Temporal lobe (tissue), 4 donors: ENCODE measurements at places on chromosomes 1 and 21. TPM values are rescaled to one million over a fixed set of nuclear protein-coding genes. Genes with fewer than 3 reads are reported as not detected.

Gene SORT1
- total RNA-seq, result 46.7 TPM

Gene CASQ2
- under 0.01 TPM for total RNA-seq

Gene KMO
- total RNA-seq, result 0.25 TPM

Gene GOLT1A
- 0.25 TPM for total RNA-seq

Gene C1orf87
- under 0.01 TPM for total RNA-seq

Gene LHX4
- total RNA-seq, result not detected

Gene LAMC2
- 0.74 TPM for total RNA-seq

Gene ALX3
- total RNA-seq, result not detected
